ENCODE measurements at places on chromosomes 4 and X.

GRCh38 chrX:125203365-125203736, 116.3 kb upstream of the TEX13C start:
- no peak for DNase-seq

- DNase-seq, result no peak
These were observed 69.2 kb downstream of the MTNR1A start for GRCh38 chr4:186486172-186486571.

- no peak for DNase-seq
These were observed 105.6 kb upstream of the JADE1 start for GRCh38 chr4:128703948-128704347.

DNA sequence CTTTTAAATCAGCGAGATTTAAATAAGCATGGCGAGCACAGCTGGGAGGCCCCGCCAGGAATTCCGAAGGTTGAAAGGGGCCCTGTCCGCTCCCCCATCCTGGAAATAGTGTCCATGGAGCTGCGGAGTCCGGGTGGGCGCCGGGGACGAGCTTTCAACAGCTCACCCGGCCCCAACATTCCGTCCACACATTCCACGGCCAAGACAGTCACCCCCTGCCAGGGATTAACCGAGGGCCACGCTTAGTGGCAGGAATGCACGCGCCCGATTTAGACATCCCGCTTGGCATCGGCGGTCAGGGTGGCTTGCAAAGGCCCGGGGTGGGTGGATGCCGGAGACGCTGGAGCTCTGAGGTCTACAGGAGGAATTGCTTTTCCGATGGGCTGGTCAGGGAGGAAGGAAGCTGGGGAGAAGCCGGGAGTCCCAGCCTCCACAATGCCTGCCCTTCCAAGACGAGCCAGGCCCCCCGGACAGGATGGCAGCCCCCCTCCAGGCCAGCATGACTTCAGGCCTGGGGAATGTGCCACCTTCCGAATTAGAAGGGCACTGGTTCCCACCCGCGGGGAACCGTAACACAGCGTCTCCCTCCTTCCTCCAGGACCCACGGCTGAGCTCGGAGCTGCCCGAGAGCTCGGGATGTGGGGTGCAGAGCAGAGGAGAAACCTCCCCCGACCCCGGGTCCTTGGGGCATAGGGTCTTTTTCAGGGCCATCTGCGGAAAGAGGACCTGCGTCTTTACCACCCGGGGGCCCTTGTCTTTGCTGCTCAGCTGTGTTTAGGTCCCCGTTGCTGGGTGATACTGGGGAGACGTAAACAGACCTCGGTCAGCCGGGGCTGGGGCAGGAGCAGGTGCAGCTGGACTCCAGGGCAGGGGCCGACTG, 26.9 kb upstream of the PPP2R3B start:
- no peak for DNase-seq

DNA sequence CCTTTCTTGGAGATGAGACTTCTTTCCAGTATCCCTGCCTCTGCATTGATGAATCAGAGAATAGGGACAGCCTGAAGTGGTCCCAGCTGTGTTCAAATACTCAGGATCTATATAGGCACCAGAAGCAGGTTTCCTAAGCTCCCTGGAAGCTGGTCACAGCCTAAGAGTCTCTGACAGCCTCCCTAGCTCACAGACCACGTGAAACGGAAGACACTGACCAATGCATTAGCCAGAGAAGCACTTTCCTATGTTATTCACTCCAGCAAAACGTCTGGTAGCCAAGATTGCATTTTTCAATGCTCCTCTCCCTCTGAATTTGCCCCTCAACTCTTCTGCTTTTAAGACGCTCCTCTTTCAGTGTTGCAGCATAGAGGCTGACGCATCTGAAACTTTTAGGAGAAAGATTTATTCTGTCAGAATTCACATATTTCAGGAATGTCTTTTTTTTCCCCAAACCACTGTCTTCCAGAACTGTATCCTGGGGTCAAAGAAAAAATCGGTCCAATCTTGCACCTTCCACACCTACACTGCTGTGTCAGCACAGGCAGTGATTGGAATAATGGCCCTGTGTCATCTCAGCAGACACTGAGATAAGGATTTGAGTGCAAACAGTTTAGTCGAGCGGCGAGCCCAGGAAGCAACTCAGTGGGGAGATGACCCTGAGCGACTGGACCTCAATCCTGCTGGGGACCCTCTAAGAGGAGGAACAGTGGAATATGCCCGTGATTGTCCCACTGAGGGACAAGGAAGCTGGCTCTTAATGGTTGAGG, 109.4 kb downstream of the SMIM20 start:
- DNase-seq, result no peak

DNA sequence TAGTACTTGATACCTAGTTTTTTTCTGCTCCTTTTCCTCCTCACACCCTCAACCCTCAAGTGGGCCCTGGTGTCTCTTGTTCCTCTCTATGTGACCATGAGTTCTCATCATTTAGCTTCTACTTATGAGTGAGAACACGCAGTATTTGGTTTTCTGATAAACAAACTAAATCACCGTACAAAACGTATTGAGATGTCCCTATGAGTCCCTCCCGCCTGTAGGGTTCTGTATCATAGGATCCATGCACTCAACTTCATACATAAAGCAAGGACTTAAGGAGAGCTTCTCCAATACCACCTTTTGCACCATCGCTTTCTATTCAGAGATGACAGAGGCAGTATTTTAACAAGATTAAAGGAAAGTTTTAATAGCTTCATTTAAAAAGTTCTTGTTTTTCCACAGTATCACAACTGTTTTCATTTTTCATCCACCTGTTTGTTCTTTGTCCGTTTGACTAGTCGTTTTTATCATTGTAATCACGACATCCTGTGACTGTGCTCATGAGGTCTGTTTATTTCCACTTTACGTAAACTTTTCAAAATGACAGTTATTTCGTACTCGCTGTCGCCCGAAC, 457 bp upstream of the RAB9A start:
- no peak for DNase-seq

DNA sequence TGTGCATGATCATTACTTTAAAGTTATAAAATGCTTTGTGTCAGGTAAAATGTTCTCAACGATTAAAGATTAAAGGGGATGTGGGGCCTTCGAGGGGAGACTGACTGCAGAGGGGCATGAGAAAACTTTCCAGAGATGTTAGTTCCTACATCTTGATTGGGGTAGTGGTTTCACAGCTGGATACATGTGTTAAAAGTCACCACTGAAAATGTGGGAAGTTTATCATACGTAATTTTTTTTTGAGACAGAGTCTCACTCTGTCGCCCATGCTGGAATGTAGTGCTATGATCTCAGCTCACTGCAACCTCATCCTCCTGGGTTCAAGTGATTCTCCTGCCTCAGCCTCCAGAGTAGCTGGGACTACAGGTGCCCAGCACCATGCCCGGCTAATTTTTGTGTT, 79.5 kb downstream of the RBM47 start:
- DNase-seq, result no peak

DNA sequence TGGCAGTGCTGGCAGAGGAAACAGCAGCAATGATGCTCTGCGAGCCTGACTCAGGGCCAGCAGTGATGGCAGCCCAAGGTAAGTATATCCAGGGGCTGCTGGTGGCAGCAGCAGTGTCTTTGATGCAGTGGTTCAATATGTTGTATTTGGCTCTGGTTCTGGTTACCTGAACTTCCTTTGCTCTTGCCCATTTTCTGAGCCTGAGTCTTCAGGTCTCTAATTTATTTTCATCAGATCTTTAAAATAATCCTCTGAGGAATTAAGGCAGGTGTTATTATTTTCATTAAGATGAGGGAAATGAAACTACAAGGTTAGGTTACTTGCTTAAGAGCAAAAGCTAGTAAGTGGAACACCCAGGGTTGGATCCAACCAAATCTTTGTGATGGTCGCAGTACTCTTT, 102.8 kb upstream of the BMP2K start:
- DNase-seq, result no peak

DNA sequence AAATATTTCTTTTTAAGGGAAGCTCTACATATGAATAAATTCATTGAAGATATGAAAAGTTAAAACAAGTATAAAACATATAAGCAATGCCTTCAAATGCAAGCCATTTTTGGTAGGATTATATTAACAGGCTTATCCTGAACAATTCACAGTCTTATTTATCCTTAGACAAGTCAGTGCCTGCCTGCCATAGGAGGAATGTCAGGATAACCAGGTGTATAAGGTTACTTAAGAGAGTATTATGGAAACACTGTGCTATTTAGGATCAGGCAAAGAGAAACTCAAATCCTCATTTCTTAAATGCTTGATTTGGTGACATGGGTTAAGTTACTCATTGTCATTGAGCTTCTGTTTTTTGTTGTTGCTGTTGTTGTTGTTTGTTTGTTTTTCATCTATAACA, 2029.9 kb upstream of the AGA start:
- DNase-seq, result no peak

DNA sequence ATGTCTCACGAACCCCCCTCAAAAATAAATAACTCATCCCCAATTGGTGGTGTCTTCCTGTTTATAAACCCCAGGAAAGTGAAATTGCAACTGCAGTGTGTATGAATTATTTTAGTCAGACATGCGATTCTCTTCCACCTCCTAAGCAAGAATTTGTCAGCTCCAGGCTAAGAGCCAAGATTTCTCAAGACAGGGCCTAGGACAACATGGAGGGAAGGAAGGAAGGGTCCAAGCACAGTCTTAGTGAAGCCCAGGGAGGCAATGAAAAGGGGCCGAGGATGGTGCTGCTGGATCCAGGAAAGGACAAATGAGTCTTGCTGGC, 20.0 kb downstream of the SH3KBP1 start:
- DNase-seq, result no peak

DNA sequence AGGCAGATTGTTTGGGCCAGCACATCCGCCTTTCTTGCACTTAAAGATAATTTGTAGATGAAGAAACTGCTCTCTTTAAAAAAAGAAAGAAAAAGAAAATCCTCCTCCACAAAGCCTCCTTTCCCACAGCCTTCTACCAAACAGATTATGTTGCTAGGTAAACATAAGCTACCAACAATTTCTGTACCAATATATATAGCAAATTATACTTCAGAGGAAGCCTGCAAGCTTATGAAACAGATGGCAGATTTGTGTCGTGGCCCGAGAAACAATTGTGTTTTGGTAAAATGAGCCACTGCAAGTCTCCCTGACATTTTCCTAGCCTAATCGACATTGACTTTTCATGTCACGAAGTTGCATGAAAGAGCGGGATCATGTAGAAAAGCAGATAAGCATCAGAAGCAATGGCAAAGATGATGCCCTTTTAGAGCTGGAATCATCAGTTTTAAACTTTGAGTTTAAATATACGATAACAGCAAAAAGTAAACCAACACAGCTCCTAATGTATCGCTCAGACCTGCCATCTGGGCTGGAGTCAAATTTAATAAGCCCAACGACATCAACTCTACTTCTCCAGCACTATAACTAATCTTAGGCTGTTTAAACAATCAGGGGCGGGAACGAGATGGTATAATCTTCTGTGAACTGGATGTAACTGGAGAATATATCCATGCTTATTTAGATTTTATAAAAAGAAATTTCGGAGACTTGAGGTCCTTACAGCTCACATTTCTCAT, 94.9 kb upstream of the PLAC1 start:
- no peak for DNase-seq

- no peak for DNase-seq
These were observed 170.1 kb downstream of the LARP7 start for GRCh38 chr4:112807083-112807482.

DNA sequence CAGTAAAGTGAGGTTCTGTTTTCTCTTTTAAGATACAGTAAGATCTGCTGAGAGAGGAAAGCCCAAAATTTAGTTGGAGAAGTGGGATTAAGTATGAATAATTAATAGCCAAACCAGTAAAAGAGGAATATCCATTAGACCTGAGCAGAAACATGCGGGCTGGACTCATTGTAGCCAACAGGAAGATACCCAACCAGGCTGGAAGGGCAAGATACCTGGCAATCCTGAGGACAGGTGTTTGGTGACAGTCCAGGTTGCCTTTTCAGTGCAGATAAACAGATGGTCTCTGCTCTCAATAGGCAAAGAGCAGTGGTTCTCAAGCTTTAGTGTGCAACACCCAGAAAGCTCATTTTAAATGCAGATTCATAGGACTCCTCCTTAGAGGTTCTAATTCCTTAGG, 980.8 kb upstream of the GRID2 start:
- DNase-seq, result no peak

DNA sequence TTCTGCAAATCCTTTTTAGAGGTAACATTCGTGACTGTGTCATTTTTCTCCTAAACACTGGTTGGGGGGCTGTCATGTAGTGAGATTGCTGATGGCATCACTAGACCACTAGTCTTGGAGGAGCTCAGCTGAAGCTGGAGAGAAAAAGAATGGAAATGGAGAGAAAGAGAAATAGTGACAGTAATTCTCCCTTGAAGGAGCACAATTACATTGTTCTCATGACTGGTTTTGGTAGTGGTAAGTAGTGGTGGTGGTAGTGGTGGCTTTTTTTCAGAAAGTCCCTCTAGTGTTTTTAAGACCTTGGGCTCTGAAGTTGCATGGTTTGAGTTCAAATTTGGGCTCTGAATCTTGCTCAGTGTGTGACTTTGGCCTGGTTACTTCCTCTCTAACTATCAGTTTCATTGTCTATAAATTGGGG, 99.8 kb downstream of the LARP7 start:
- DNase-seq, result no peak

GRCh38 chr4:147003956-147004809, 58.5 kb upstream of the TTC29 start:
- DNase-seq, result no peak

GRCh38 chr4:170089274-170089667, 485 bp downstream of the AADAT start:
- DNase-seq, result no peak

- no peak for DNase-seq
These were observed 26.3 kb downstream of the FLNA start for GRCh38 chrX:154348114-154348531.

DNA sequence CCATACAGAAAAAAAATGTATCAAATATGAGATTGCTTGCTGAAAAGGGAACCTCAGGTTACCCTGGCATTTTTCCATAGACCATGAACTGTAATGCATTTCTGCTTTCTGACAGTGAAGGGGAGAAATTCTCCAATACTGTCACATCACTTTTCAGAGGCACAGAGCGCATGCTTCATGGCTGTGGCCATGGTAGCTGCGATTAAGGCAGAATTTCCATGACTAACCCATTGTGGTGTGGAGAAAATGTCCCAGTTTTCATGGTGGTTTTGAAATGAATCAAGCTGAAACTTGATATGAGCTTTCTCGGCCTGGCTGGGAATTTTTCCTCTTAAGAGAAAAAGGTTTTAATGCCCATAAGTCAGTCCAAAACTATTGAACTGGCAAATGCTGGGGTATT, 39.5 kb upstream of the MAP3K15 start:
- no peak for DNase-seq

DNA sequence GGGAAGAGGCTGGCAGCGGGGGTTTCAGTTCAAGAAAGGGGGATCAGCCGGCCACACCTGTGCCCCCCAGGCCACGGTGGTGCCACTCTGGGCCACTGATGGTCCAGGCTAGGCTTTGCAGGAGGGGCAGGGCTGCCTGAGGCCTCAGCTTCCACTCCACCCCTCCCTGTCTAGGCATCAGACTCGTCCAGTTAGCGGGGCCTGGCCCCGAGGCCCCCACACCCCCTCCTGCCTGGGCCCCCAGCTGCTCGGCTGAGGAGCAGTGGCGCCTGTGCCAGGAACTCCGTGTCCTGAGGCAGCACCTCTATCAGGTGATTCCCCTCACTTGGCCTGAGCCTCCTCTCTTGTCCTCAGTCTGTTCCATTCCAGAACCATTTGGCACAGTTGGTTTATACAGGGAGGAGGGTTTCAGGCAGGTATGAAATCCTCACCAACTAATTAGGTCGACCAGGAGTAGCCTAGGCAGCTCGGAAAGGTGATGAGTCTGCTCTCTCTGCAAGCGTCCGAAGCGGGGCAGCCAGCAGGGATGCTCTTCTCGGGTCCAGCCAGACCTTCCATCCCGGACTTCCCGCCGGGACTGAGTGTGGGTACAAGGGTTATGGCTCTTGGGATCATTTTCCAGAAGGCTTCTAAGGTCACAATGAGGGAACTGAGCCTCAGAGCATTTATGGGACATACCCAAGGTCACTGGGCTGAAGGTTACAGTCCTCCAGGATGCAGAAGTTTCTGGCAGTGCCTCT, 2.1 kb downstream of the NSG1 start:
- DNase-seq, result no peak
